Stimulated activated CD4-positive, alpha-beta T cell treated with anti-CD3 and anti-CD28 coated beads, Interleukin-4, amount 100 ng/mL, for 4 hours (primary cell): ENCODE measurements at places on chromosomes 13 and 19.

- peak; percentile 24 for DNase-seq
Observed at GRCh38 chr19:38655148-38655824, 7.8 kb downstream of the ACTN4 start.

DNA sequence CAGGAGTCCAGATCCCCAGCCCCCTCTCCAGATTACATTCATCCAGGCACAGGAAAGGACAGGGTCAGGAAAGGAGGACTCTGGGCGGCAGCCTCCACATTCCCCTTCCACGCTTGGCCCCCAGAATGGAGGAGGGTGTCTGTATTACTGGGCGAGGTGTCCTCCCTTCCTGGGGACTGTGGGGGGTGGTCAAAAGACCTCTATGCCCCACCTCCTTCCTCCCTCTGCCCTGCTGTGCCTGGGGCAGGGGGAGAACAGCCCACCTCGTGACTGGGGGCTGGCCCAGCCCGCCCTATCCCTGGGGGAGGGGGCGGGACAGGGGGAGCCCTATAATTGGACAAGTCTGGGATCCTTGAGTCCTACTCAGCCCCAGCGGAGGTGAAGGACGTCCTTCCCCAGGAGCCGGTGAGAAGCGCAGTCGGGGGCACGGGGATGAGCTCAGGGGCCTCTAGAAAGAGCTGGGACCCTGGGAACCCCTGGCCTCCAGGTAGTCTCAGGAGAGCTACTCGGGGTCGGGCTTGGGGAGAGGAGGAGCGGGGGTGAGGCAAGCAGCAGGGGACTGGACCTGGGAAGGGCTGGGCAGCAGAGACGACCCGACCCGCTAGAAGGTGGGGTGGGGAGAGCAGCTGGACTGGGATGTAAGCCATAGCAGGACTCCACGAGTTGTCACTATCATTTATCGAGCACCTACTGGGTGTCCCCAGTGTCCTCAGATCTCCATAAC, at the start of gene APOE:
Gene APOE (plus strand): TSS at position 360 of the 724 bp plus-strand sequence. CDS start 829 bp downstream, outside the sequence.
- no peak for DNase-seq

DNA sequence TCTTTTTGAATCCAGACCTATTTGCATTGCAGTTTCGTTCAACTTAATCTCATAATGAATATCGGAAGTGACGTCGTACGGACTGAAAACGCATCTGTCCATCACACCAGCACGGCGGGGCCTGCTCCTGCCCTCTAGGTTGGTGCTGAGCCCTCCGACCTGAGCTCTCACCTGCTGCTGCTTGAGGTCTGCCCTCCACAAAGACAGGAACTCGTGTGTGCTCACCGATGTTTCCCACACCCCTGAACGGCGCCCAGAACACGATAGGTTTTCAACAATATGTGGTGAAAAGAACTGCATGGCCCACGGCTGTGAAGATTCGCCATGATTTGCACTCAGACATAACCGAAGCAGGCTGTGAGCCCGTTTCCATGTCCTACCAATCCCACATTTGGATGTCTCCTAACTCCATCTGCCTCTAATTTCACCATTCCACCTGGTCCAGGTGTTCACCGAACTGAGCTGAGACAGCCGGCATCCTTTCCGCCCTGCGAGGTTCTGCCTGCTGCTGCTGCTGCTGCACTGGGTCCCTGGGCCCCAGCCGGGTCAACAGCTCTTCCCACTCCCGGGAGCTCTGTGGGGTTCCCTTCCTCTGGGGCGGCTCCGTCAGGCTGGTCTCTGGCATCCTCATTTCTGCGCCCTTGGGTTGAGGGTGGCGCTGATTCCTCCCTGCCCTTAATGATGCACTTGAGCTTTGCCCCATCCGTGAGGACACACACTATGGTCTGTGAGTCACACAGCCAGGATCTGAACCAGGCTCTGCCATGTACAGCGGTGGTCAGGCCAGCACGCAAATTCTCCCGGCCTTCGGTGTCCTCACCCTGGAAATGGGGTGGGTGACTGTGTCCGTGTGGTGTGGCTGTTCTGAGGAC, 20.9 kb downstream of the GRTP1 start:
- DNase-seq: no peak

DNA sequence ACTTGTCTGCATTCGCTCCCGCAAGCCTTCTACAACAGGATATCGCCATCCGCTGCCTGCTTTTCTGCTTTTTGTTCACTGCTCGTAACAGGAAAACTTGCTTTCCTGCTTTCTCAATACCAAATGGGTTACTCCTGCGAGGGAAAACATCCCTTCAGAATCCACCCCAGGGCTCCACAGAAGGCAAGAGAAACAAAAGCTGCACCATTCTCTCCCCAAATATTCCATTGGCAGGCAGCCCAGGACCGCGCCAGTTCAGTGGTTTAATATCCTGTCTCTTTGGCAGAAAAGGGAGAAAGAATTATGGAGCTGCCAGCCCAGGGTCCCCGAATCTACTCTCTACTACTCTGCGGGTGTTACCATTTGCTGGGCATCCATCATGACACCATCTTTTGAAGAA, 84.7 kb upstream of the DOCK9 start:
- no peak for DNase-seq

GRCh38 chr19:5132206-5132560, 163.3 kb downstream of the KDM4B start:
- DNase-seq: no peak

- no peak for DNase-seq
Observed at GRCh38 chr19:32875428-32875827, 5.9 kb upstream of the SLC7A9 start.

DNA sequence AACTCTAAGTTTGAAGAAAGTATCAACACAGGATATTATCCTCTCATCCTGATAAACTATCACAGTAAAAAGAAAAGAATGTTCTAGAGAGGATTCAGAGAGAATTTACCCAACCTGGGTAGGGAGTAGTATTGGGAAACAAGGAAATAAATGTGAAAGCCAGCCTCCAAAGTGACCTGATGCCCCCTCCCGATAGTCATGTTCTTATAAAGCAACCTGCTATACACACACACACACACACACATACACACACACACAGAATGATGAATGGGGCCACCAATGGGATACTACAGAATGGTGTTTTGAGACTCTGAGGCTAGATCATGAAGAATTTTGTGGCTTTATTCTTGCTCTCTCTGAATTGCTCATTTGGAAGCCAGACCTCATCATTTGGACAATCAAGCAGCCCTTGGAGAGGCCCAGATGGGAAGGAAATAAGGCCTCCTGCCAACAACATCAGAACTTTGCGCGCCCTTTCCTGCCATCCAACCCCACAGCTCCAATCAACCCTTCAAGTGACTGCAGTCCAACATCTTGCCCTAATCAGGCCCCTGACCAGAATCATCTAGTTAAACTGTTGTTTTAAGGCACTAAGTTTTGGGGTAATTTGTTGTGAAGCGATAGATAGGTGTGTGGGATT, 807.9 kb upstream of the ARGLU1 start:
- DNase-seq: no peak

DNA sequence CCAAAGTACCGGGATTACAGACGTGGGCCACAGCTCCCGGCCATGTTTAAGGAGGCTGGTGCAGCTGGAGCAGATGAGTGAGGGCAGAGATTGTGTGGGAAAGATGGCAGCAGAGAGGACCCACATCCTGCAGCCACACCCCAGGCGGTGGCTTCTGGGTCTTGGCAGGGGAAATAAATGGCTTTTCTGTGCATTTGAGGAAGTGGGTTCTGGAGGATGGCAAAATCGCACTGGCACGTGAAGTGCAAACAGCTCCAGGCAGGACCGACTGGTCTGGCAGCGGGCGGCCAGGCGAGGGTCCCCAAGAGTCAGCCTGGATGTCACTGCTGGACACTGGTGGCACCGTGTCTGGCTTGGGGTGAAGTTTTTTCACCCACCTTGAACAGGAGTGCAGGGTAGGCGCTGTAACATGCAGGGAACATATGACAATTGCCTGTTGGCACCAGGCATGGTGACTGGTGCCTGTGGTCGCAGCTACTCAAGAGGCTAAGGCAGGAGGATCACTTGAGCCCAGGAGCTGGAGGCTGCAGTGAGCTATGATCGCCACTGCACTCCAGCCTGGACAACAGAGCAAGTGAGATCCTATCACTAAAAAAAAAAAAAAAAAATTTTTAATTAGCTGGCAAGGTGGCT, 8.4 kb downstream of the B3GNT3 start:
- DNase-seq: no peak

- no peak for DNase-seq
Observed at GRCh38 chr19:2529473-2529918, 53.6 kb downstream of the GADD45B start.

DNA sequence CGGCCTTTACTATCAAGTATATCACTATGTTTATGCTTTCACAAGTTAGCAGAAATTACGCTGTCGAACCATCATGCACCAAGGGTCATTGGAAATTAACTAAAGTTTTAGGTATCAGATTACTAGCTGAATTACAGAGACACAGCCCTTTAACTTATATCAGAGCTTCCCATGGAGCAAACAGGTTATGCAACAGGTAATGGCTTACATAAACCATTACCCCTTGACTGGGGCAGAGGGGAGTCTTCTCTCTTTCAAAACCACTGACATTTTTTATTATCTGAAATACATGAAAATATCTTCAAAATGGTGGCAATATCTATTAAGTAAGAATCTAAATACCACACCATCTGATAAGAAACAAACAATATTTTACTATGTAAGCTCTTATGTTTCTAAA, 1692.9 kb upstream of the SLC10A2 start:
- DNase-seq: no peak

- DNase-seq: no peak
Observed at GRCh38 chr19:35436477-35437405, 11.3 kb upstream of the FFAR2 start.

- DNase-seq: no peak
Observed at GRCh38 chr13:109704771-109705635, 81.4 kb downstream of the IRS2 start.

GRCh38 chr13:73683746-73684145, 450.5 kb downstream of the KLF12 start:
- no peak for DNase-seq

DNA sequence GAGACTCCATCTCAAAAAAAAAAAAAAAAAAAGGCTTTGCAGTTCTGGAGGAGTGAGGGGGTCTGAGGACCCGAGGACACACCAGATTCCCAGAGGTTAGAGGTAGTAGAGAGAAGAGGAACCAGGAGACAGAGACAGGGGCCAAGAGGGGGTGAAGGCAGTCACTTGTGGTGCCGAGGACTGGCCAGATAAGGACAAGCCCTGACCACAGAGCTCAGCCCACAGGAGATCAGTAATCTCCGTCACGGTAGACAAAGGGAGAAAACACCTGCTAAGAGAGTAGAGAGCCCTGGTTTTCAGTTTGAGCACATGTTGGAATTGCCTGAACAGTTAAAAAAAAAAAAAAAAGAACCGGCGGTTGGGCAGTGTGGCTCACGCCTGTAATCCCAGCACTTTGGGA, 1.7 kb upstream of the PRAM1 start:
- no peak for DNase-seq

GRCh38 chr19:35973487-35973886, 21.5 kb upstream of the SDHAF1 start:
- DNase-seq: no peak

DNA sequence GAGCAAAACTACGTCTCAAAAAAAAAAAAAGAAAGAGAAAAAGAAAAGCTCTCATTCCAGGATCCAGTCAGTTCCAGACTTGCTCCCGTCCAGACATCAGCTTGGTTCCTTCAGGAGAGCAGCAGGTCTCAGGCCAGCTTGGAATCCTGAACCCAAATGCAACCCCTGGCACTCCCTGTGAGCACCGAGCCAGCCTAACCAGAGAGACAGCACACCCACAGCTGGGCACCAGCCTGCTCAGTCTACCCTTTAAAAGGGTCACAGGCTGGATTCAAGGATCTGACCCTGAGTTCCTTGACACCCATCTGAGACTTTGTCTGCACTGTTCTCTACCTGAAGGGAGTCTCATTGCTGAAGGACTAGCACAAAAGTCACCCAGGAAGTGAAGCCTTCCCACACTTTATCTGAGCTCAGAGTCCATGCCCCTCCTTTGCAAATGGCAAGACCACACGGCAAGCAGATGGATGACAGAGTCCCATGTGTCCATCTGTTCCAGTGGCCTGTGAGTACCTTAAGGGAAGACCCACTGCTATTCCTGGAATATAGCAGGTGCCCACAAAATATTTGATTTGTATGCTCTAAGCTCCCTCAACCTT, 1.4 kb downstream of the PEPD start:
- no peak for DNase-seq

DNA sequence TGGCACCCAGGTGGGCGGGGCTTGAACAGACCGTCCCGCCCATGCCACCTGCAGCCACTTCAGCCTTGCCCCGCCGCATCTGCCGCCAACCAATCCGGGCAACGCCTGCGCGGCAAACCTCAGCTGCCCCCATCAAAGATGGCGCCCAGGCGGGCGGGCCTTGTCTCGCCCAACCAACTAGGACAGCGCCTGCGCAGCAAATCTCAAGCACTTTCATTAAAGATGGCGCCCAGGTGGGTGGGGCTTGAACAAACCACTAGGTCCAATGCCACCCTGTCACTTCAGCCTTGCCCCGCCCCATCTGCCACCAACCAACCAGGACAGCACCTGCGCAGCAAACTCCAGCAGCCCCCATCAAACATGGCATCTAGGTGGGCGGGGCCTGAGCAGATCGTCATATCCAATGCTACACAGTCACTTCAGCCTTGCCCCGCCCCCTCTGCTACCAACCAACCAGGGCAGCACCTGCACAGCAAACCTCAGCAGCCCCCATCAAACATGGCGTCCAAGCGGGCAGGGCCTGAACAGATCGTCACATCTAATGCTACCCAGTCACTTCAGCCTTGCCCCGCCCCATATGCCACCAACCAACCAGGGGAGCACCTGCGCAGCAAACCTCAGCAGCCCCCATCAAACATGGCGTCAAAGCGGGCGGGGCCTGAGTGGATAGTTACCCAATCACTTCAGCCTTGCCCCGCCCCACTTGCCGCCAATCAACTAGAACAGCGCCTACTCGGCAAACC, 1.4 kb downstream of the PEG3 start:
- no peak for DNase-seq
